Stimulated activated CD8-positive, alpha-beta memory T cell treated with anti-CD3 and anti-CD28 coated beads, Interleukin-4, amount 100 ng/mL, for 4 hours (primary cell): ENCODE measurements at places on chromosomes 1 and 21.

GRCh38 chr1:58249737-58250586 is 296.6 kb downstream of the OMA1 start:
- no peak for DNase-seq

DNA sequence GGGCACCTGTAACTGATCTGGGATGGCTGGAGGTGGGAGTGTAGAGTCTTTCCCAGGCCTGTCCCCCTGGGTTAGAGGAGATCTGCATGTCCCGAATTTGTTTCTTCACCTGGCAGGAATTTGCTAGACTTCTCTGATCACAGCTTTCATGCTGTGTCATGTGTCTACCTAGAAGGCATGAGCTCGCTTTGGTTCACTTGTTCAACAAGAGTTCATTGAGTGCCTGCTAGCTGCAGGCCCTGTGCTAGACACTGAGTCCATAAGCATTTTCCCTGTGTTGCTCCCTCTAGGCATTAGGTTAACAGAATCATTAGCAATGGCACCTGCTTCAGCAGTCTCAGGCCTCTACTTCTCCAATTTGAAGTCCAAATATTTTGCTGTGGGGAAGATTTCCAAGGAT is 101.6 kb downstream of the MTR start:
- DNase-seq: no peak

DNA sequence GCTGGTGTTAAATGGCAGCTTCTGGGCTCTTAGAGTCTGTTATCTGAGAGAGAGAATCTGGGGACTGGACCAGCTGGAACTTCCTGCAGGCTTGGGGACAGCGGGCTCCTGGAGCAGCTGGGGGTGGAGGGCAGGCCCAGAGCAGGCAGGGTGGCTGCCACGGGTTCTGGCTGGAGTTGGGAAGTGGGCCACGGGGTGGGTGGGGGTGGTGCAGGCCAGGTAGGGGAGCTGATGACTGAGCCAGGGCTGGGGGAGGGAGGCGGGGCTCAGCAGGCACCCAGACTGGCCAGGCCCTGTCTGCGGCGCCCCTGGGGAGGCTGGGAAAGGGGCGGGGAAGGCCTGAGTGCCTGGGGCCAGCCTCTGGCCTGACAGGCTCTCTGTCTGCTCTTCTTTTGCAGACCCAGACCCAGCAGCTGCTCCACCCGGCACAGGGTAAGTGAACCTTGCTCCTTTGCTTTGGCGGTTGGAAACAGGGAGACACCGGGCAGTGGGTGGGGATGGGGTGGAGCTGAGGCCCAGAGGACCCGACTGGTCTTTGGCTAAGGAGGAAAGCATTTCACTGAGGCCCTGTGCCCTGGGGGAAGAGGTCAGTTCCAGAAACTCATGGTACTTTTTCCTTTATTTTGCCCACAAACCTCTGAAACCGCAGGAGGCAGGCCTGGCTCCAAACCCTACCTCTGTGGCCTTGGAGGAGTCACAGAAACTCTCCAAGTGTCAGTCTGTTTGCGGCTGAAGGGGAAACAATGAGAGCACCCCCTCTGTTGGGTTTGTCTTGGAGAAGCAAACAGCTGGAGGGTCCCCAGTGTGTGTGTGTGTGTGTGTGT is 48.8 kb downstream of the ARHGEF10L start:
- DNase-seq: no peak

DNA sequence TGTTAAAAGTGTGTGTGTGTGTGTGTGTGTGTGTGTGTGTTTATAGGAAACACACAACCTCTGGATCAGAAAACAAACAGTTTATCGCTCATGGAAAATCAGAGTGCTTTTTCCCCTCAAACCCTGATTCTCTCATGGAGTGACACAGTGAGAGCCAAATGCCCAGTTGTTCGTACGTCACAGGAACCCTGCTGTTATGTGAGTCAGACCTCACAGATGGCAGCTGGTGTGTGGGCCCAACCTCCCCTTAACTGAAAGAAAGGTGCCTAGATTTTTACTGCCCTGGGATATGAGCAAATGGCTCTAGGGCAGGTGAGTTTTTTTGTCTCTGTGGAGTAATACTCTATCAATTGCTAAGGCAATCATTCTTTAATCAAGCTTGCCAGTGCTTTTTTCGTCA is 1788.1 kb downstream of the BRINP3 start:
- DNase-seq: no peak

DNA sequence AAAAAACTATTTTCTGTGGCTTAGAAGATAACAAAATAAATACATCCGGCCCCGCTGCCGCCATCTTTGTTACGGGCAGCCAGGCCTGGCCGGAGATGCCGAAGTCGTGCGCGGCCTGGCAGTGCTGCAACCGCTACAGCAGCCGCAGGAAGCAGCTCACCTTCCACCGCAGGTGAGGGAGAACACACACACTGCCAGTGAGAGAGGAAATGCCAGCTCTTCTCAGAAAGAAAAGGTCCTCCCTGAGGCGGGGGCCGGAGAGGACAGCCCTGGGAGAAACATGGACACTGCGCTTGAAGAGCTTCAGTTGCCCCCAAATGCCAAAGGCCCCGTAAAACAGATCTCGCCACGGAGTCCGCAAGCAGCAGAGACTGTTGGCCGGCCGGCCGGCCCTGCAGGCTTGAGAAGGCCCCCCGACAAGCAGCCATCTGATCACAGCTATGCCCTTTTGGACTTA is 323.2 kb downstream of the AMY1C start:
- DNase-seq: no peak

DNA sequence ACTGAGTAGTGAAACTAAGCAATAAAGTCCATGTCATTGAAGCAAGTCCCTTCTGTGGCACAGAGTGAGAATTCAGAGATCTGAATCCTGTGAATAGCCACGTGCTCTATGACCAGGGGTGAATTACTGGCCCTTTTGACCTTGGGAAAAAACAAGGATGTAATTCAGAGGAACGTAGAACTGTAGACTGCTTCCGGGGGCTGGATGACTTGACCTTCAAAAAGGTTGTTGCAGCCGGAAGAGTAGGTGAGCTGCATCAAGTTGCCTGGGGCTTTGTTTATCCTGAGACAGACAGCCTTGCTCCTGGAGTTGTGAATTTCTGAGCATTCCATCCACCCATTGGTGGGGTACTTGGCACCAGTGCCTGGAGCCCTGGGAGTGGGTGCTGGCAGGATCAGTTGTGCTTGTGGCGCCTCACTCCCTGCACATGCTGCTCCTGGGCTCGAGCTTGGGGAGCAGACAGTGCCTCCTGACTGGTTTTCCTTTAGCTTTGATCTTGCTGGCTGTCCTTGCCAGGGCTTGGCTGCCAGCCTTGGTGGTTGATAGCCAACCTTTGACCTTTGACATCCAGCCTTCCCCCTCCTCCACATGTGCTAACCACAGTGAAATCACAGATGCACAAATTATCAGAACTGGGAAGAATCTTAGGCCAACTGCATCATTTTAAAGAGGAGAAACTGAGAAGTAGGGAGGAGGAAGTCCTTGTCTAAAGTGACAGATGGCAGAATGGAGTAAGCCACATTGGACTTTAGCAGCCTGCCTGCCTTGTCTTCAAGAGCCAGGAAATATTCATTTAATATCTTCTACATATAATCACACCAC is 16.2 kb upstream of the MYOG start:
- no peak for DNase-seq

DNA sequence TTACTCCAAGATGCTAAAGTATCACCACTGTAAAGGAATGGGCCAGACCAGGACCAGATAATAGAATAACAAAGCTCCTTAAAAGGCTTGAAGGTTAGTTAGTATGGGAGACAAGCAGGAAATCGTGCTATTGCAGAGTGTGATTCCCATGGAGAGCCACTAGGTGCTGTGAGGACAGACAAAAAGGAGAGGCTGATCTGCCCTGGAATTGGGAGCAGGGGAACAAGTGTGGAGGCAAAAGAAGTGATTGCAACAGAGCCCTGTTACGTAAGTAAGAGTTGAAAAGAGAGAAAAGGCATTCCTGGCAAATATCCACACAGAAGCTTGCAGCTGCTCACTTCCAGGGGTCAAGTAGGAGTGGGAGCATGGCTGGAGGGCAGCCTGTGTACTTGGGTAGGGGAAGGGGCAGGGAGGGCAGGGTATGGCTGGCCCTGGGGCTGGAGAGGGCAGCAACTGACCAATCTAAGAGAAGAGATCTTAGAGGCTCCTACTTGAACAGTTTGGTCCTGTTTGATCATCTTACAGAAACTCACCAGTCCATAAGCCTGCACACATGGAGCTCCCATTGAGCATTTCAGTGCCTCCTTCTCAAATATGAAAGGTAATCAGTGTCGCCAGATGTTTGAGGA is 207.7 kb upstream of the GJB5 start:
- DNase-seq: no peak

DNA sequence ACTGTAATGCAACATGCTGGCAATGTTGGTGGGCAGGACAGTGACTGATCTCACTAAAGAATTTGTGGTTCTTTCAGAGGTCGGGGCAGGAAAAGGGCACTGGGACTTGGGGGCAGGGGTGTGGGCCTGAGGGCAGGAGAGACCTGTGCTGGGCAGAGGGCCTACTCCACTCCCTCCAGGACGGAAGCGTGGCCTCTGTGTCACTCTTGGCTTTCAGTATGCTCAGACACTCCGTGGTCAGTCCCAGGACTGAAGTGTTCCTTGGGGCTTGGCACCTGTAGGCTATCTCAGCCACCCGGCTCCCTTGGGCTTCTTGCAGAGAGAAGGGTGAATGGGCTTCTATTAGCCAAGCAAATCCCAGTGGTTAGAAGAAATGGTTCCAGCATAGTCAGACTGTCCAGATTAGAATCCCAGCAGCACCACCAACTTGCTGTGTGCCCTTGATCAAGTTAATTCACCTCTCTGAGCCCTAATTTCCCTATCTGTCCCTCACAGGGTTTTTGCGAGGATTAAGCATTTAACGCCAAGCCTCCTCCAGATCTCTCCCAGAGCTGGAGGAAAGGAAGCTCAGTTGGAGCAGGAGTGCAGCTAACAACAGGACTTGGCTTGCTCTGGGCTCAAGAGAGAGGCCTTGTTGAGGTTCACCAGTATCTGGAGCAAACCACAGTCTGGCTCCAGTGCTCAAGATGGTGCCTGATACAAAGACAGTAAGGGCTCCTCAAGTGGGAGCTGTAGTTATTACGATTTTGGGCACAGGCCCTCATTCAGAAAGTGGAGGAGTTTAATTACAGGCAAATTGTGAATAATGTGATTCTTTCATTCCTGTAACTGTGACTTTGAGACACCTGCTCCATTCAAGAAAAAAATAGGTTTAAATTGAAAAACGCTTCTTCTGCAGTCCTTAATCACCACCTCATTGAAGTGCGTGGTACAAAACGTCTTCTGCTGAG is 57.7 kb upstream of the LRP8 start:
- DNase-seq: no peak

DNA sequence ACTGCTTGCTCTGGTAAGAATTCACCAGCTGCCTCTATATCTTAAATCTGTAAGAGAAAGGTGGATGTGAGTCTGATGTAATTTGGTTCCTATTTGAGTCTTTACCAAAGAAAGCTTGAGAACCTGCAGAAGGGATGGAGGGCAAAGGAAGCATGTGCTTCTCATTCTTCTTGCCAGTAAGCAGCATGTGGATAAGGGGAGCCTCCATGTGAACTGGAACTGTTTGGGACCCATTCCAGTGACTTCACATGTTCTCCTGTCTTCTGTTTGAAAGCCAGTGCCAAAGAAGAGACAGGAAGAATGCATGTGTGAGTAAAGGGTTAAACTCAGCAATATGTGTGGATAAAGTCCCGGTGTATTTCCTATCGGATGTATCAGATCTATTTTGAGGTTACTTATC is 119.6 kb upstream of the ADGRL2 start:
- DNase-seq: no peak

DNA sequence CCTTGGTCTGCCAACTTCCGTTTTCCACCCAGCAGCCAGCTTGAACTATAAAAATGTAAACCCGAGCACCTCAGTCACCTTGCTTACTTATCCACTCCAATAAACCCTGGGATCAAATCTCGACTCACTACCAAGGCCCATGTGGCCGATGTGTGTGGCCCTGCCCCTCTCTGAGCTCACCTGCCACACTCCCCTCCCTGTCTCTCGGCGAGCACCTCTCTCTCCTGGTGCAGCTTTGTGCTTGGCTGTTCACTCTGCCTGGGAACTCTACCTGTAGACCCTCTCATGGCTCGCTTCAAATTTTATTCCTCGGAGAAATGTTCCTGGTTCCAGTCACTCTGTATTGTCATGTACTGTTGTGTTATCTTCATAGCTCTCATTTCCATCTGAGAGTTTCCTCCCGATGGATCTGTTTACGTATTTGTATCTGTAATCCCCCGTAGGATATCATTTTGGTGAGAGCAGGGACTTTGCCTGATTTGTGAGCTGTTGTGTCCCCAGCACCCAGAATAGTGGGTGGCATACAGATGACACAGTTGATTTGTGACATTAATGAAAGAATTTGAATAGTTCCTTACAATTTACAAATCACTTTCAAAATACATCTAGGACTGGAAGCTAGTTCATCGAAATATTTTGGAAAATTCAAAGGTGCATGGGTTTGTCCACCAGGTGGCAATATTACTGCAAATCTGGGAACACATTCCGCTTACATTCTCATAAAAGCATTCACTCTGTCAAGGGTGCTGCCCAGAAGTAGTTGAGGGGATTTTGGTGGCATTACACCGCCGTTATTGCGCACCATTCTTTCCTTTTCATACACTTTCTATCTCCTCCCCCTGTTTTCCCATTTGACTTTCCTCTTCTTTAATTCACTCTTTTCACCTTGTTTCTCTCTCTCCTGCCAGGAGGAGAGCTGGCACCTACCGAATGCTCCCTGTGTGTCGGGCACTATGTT is 95.3 kb downstream of the ABCA4 start:
- DNase-seq: no peak

GRCh38 chr1:154735804-154736168 is 127.8 kb upstream of the ADAR start:
- DNase-seq: no peak

DNA sequence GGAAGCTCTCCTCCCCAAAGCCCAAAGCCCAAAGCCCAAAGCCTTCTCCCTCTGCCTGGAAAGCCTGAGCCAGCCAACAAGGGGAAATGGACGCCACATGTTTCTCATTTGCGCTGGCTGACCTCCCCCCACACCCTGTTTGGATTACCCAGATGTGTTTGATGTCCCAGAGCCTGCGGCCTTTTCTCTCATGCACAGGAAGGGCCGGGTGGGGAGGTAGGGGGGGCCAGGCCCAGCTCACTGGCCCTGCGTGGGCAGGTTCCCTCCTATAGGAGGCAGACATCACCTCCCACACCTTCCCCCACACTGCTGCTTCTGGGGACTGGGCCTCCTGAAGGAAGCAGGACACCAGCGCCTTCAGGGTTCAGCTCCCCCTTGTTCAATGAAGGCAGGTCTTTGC is 116.3 kb downstream of the NAV1 start:
- DNase-seq: no peak

GRCh38 chr1:167077128-167077867 is 12.9 kb downstream of the GPA33 start:
- no peak for DNase-seq

- DNase-seq: no peak
These were observed 96.8 kb downstream of the NR5A2 start for GRCh38 chr1:200124309-200124708.

DNA sequence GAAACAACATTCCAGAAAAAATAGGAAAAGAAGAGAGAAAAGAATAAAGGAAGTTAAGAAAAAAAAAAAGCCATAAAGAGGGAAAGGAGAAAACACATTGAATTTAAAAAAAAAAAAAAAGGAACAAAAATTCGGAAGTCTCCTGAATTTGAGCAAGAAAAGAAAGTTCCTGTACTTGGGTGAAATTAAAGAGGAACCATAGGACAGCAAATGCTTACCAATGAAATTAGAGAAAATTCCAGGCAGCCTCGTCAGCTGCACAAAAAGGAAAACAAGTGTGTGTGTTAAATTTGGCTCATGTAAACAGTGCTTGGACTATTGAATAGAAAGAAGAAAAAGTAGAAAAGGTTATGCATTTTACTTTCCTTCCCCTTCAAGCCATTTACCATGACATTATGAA is 4.9 kb downstream of the IL12RB2 start:
- DNase-seq: no peak

GRCh38 chr1:67997746-67998145 is 52.7 kb downstream of the DIRAS3 start:
- DNase-seq: no peak
